Activated T-cell treated with anti-CD3 and anti-CD28 coated beads, Interleukin-2, amount 50 U/mL, for 48 hours (primary cell): ENCODE measurements at places on chromosomes 5 and 9.

- no peak for DNase-seq
These were observed 23.2 kb upstream of the RFK start for GRCh38 chr9:76417394-76417793.

- DNase-seq = peak; percentile 40
These were observed 187.9 kb downstream of the PALM2AKAP2 start for GRCh38 chr9:109967651-109968642.

DNA sequence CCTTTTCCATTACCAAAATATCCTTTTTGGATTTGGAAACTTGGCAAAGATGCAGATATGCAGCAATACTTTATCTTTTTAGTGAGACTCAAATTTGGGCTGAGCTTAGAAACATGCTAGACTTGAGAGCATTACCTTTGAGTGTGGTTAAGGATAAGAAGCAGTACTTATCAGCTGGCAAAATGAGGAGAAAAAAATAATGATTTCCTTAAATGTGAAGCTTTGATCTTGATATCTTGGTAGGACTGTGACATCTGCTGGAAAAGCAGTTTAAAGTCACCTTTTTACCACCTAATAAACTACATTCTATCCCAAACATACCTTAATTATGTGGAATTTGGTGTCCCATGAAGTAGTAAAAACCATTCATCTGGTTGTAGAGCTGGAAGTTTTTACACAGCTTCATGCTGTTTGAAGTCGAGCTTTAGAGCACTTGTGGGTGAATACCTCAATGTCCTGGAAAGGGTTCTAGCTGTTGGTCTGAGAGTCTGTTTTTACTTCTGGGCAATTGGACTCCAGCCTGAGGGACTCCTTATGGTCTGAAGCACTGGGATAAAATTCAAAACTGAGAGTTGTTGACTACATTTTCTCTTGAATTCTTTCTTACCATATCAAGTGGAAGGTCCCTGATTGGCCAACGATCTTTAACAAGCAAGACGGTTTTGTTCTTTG, 53.4 kb downstream of the LRRC70 start:
- DNase-seq = no peak

DNA sequence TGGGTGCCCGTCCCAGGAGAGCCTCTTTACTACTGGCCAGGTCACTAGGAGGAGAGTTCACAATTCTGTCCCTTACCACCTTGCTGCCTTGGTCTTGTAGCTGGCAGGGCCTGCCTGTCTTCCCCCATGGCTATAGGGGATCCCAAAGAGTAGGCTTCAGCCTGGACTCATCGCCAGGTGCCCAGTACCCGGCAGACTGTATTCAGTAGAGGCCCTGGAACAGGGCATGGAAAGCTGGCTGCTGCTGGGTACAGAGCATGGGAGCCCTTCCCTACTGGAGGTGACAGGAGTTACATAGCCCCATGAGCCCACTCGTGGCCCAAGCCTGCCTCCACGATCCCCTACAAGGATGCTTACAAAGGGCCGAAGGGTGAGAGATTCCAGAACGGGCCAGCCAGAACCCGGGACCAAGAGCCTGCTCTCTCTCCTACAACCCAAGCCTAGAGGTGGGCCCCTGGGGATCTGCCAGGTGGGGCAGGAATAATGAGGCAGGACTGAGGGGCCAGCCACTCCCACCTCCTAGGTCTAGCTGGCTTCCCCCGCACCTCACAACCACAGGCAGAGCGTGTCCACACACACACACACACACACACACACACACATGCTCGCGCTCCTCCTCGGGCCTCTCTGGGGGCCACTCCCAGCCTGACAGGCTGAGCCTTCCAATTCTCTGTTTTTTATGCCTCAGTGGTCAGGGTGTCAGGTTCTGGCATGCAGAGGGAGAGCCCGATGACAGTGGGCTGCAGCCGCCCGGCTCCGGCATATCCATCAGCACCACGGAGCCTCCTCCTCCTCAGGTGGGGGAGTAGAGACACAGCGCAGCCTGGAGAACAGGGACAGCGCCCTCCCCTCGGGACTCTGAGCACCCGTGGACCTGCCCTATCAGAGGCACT, 186.0 kb downstream of the PAX5 start:
- no peak for DNase-seq

GRCh38 chr5:52481201-52481600, 306.5 kb upstream of the ITGA1 start:
- no peak for DNase-seq

DNA sequence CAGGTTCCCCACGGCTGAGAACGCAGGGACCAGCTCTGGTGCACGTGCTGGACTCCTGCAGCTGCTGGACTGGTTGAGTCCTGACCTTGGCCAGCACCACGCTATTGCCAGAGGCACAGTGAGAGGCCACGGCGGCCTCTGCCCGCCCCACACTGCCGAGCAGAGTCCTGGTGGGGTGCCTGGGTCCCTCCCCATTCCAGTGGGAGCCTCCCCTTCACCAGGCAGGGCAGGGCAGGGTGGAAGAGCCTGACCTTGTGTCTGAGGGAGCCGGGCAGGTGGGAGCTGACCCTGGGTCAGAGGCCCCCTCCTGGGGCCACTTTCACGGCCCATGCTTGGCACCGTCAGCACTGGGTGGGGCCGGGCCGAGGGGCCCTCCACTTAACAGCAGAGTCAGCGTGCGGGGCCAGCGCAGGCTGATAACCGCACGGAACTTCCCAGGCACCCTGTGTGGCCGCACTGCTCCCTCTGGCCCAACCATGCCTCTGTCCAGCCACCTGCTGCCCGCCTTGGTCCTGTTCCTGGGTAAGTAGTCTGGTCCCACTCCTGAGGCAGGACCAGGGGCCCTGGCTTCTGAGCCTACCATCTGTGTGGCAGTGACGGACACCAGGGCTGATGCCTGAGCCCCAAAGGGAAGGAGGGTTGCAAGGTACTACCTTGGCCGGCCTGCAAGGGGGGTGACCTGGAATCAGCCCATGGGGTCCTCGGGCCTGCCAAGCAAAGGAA, at the start of gene MAMDC4:
TSS of gene MAMDC4 (plus strand) at position 406 of the 723 bp plus-strand sequence. CDS start at position 477, 71 bp downstream.
- no peak for DNase-seq

- no peak for DNase-seq
These were observed 149.8 kb upstream of the RAPGEF1 start for GRCh38 chr9:131889437-131890251.

GRCh38 chr5:107401470-107402122, 269.1 kb downstream of the EFNA5 start:
- DNase-seq = no peak

DNA sequence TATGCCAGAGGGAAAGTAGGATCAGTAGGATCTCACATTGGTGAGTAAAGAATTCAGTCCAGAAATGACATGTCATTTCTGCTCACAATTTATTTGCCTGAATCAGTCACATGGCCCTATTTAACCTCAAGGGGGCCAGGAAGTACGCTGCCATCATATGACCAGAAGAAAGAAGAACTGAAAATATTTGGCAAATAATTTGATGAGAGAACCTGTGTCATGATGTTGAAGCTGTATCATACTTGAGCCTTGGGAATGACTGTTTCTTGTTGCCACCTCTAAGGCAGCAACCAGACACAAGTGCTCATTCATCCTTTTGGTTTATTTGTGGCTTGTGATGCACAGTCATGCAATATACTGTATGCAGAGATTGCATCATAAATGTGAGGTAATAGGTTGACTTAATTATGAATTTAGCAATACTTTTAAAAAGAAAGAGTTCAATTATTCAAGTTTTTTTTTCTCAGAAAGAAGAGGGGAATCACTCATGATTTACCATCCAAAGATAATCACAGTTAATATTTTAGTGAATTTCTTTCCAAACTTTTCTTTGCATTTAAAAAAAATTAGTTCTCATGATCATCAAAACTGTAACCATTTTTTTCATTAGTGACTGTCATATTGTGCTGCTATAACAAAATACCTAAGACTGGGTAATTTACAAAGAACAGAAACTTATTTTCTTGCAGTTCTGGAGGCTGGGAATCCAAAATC, 8.2 kb upstream of the ZFYVE16 start:
- no peak for DNase-seq

DNA sequence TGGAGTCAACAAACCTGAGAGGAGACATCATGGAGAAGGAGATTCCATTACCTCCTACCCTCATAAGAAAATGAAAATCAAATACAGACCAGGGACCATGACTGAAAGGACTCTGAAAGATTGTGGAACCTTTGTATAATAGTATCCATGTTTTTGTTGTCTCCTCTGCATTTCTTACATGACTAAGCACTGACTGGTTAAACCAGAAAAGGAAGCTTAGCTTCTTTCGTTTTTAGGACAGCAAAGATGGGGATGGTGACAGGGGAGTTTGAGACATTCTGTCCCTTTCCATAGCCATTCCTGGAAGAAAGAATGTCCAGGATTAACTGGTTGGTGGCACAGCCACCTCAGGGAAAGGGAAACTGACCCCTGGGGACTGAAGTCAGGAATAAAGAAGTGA, 22.2 kb downstream of the ITGA1 start:
- no peak for DNase-seq

DNA sequence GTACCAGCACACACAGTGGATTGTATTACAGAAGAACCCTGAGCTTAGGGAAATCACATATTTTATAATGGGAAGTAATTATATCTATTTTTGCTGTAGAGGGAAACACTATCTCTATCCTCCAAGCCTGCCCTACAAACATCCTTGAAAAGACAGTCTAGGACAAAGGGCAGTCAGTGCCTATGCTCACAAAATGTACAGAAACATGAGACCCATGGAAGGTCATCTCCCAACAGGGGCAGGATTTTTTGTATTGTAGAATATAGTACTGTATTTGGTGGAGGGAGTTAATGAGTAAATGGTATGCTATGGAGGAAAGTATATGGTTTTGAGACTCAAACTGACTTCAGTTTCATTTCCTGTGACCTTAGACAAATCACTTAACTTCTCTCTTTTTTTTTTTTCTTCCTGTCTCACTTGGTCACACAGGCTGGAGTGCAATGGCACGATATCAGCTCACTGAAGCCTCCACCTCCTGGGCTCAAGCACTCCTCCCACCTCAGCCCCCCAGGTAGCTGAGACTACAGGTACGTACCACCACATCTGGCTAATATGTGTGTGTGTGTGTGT, 5.8 kb upstream of the RAB14 start:
- DNase-seq = no peak

- DNase-seq = no peak
These were observed 158.8 kb downstream of the CRB2 start for GRCh38 chr9:123514766-123515165.

DNA sequence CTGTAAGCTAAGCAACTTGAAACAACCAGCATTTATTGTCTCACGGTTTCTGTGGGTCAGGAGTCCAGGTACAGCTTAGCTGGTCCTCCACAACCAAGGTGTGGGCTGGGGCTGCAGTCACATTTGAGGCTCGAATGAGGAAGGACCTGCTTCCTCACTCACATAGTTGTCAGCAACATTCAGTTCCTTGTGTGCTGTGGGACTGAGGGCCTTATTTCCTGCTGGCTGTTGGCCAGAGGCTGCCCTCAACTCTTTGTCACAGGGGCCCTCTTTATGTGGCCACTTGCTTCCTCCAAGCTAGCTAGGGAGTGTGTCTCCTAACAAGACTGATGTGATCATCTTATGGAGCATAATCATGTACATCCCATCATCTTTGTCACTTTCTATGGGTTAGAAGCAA, 29.2 kb upstream of the SEMA4D start:
- no peak for DNase-seq
